Airway epithelial cell (primary cell): ENCODE measurements at places on chromosomes 5 and 9. TPM values are rescaled to one million over a fixed set of nuclear protein-coding genes. Genes with fewer than 3 reads are reported as not detected.

Gene DRD1
- total RNA-seq, result not detected in 2 replicates

Gene DTWD2
- total RNA-seq, result 5.5 and 7.8 TPM in 2 replicates

Gene OBP2B
- total RNA-seq, result not detected in 2 replicates

Gene RANBP3L
- total RNA-seq, result not detected in 2 replicates

Gene PRR7
- total RNA-seq, result 21.9 and 29.7 TPM in 2 replicates

Gene TEX48
- total RNA-seq, result not detected in 2 replicates

Gene TTC16
- not detected in 2 replicates for total RNA-seq

Gene LECT2
- not detected in 2 replicates for total RNA-seq

Gene GMCL2
- total RNA-seq, result not detected in 2 replicates

Gene CRB2
- total RNA-seq, result not detected in 2 replicates

Gene PCDHB14
- 0.21 and 0.65 TPM in 2 replicates for total RNA-seq

Gene FOXD4L6
- 0.05 and 0.07 TPM in 2 replicates for total RNA-seq

Gene PDCD1LG2
- total RNA-seq, result 0.19 and 0.71 TPM in 2 replicates

Gene AHRR
- 0.37 and 0.63 TPM in 2 replicates for total RNA-seq

Gene TMEFF1
- total RNA-seq, result 0.74 and 0.99 TPM in 2 replicates

Gene HAVCR1
- total RNA-seq, result not detected in 2 replicates

Gene C9orf153
- total RNA-seq, result not detected in 2 replicates

Gene FAM169A
- total RNA-seq, result 4.8 and 14.0 TPM in 2 replicates

Gene ATOSB
- total RNA-seq, result 31.8 and 38.5 TPM in 2 replicates

Gene CCDC152
- 0.56 and 0.63 TPM in 2 replicates for total RNA-seq

Gene PCDHGA6
- 0.37 and 0.63 TPM in 2 replicates for total RNA-seq

Gene APBA1
- 0.65 and 0.85 TPM in 2 replicates for total RNA-seq

Gene FOXD4L4
- 0.07 and 0.19 TPM in 2 replicates for total RNA-seq

Gene ZNF879
- total RNA-seq, result 1.3 and 2.4 TPM in 2 replicates

Gene RNF208
- total RNA-seq, result 0.70 and 1.5 TPM in 2 replicates

Gene HOMER1
- 6.6 and 9.2 TPM in 2 replicates for total RNA-seq
